Uterus (tissue), 4 donors: ENCODE measurements at places on chromosomes 6 and 20. TPM values are rescaled to one million over a fixed set of nuclear protein-coding genes. Genes with fewer than 3 reads are reported as not detected.

GRCh38 chr6:83199863-83200225 is 6.7 kb downstream of the RWDD2A start:
- no peak for DNase-seq

DNA sequence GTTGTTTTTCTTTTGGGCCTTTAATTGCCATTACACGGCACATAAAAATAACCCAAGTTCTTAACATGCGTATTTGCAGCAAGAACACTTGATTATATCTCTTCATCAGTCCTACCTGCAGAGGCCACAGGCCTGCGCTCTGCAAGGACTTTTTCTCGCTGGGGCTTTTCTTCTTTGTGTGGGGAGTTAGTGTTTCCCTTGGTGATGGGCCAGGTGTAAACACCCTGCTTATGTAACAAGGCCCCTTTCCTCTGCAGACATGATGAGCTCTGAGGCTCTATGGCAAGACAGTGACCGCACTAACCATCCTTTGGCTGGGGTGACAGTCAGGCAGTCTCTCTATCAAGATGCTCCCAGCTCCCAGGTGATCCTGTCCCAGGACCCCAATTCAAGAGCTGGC is 97.8 kb upstream of the PCSK2 start:
- DNase-seq: no peak

GRCh38 chr6:155377061-155377460 is 62.8 kb upstream of the TFB1M start:
- no peak for DNase-seq

DNA sequence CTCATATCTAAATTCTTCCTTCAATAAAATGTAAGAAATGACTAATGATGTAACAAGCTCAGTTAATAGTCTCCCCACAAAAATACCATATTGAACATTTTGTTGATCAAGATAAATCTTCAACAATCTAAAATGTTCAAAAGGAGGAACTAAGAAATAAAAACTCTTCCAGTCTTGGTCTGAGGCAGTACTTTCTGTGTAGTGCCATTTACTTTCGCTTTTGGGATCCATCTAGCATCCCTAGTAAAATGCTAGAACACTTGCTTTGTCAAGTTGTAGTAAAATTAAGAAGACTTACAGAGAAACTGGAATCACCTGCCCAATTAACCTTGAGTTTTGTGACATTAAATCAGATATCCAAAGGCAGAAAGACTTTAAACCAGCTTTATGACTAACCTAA is 246.4 kb downstream of the KHDRBS2 start:
- DNase-seq: no peak

DNA sequence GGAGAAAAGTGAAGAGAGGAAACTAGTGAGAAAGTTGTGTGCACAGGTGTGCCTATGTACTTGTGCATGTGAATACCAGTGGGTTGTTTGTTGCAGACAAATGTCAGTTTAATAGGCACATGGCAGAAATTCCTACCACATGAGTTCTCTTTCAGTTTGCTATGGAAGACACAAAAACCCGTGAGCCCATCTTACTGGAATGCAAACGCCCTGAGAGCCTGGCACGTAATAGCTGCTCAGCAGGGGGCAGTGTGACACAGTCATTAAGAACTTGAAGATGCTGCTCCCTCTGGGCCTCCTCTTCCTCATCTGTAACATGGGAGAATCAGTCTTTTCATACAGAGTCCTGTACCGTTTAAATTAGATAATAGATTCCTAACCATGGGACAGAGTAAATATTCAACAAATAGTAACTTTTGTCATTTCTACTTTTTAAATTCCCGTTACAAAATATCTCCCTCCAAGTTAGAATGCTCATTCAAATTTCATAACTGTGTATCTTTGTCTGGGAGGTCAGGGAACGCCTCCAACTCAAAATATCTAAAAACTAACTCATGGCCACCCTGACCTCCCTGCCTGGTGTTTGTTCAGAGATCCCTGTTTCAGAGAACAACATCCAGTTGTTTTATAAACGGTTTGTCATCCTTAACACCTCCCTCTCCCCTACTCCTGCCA is 802.9 kb downstream of the MAFB start:
- peak; percentile 64 for DNase-seq

DNA sequence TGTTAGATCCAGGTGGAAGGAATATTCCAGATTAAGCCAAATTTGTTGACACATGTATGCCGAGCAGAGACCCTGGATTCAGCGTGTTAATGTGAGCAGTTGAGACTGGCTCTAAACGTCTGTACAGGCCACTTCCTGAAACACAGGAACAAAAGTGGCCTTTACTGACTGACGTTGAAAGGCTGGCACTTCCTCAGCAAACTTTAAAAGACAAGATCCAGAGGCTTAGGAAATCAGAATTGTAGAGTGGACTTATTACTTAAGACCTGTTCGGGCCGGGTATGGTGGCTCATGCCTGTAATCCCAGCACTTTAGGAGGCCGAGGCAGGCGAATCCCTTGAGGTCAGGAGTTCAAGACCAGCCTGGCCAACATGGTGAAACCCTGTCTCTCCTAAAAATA is 125.7 kb upstream of the ARID1B start:
- no peak for DNase-seq

TBXT gene
- total RNA-seq: not detected

DNA sequence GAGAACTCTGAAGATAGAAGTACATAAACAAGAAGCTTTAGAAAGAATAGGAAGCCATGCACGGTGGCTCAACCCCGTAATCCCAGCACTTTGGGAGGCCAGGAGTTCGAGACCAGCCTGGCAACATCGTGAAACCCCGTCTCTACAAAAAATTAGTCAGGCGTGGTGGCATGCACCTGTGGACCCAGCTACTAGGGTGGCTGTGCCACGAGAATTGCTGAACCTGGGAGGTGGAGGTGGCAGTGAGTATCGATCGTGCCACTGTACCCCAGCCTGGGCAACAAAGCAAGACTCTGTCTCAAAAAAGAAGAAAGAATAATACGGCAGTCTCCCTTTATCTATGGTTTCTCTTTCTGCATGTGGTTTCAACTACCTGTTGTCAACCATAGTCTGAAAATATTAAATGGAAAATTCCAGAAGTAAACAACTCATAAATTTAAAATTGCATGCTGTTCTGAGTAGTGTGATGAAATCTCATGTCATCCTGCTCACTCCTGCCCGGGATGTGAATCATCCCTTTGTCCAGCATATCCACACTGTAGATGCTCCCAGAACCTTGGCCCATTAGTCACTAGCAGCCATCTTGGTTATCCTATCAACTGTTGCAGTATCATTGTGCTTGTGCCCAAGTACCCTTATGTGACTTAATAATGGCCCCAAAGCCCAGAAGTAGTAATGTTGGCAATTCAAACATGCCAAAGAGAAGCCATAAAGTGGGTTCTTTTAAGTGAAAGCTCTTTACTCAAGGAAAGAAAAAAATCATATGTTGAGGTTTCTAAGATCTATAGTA is 22.1 kb downstream of the DEK start:
- no peak for DNase-seq

ADGRG6 gene
- 7.1 TPM for total RNA-seq

DNA sequence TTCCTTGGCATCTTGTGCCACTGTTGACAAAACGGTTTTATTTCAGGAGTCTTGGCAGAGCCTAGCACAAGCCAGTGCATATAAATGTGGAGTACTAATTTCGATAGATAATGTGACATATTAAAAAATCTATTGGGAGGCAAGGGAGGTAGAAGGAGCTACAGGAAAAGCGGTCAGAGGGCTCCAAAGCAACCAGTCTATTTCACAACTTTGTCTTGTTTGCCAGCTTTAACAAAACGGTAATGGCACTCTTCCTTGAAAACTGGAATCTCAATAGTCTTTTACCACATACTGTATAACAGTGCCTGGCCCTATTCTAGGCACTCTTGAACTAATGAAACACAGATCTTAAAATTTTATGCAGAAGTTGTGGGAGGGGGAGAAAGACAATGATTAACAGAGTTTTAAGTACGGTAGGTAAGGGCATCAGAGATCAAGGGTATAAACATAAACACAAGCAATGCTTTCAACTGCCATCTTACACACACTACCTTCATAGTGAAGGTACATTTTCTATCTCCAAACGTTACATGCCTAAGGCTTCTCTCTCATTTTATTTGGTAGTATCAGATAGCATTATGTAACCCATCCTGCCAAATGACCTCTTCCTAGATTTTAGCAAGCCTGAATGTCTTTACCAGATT is 33.5 kb upstream of the SYNCRIP start:
- no peak for DNase-seq

- no peak for DNase-seq
Measured at GRCh38 chr6:14373648-14374437, 256.3 kb downstream of the CD83 start.

NSFL1C gene
- 42.4 TPM for total RNA-seq

GRCh38 chr6:79544299-79544927 is 7.2 kb upstream of the LCA5 start:
- DNase-seq: no peak

DNA sequence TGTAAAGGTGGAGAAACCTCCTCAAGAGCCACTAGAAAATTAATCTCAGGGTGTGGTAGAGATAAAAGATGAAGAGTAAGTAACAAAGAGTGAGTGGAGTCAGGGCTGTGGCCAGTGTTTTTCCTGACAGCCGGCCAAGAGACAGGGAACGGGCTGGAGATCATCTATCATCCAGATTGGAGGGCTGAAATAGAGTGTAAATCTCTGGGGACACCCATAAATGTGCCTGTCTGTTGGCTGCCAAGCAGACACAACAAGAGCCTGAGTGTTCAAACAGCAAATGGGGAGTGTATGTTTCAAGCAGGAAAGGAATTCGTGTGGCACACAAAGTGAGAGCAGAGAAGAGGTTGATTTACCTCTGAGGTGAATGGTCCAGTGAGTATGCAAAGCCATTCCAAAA is 326.4 kb upstream of the KHDRBS2 start:
- no peak for DNase-seq

- DNase-seq: no peak
Measured at GRCh38 chr20:3691306-3691705, 9.5 kb upstream of the ADAM33 start.

- DNase-seq: no peak
Measured at GRCh38 chr6:52728394-52728793, 34.9 kb downstream of the GSTA2 start.

- peak; percentile 60 for DNase-seq
Measured at GRCh38 chr20:36836591-36837269, 39.2 kb upstream of the TLDC2 start.

- DNase-seq: no peak
Measured at GRCh38 chr6:118537574-118537973, 10.5 kb upstream of the PLN start.

GRCh38 chr20:3595541-3595940 is 67.7 kb downstream of the GFRA4 start:
- no peak for DNase-seq

- no peak for DNase-seq
Measured at GRCh38 chr6:113634352-113635163, 222.6 kb upstream of the MARCKS start.

- no peak for DNase-seq
Measured at GRCh38 chr20:2042400-2042799, 48.5 kb upstream of the PDYN start.

GRCh38 chr6:137602313-137603197 is 108.4 kb upstream of the OLIG3 start:
- no peak for DNase-seq

GRCh38 chr6:122683989-122684651 is 73.9 kb downstream of the PKIB start:
- no peak for DNase-seq

DNA sequence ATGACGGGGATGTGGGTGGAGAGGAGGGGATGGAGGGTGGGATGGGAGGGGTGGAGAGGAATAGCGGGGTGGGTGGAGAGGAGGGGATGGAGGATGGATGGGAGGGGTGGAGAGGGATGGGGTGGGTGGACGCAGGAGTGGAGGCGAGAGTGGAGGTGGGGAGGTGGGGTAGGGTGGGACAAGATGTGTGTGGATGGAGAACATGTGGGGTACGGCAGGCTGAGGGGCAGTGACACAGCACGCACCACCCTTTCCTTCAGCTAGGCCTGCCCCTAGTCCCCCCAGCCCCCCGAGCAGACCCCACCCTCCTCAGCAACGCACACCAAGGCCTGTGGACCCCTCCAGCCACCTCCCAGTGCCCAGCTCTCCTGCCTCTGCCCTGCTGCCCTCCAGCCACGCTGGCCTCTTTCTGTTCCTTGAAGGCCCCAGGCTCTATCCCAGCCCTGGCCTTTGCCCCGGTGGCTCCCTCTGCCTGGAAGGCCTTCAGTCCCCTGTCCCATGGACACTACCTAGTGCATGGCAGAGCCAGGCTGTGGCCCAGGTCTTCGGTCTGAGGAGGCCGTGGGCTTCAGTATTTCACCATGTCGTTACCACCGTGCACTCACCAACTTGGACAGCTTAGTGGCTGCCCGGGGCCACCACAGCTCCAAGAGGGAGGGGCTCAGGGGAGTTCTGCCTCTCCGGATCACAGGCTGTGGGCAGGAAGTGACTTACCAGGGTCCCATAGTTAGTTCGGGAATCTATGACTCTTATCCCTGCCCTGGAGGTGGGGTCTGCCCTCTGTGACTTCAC is 78.4 kb upstream of the PMEPA1 start:
- DNase-seq: no peak

MAFB gene
- total RNA-seq: 11.6 TPM

GRCh38 chr6:3782876-3783832 is 31.6 kb upstream of the PXDC1 start:
- no peak for DNase-seq

- DNase-seq: no peak
Measured at GRCh38 chr6:23330632-23331031, 761.3 kb downstream of the HDGFL1 start.

GRCh38 chr6:109867009-109867969 is 110.8 kb upstream of the GPR6 start:
- DNase-seq: peak; percentile 77
